ENCODE measurements at places on chromosomes 6 and 20.

DNA sequence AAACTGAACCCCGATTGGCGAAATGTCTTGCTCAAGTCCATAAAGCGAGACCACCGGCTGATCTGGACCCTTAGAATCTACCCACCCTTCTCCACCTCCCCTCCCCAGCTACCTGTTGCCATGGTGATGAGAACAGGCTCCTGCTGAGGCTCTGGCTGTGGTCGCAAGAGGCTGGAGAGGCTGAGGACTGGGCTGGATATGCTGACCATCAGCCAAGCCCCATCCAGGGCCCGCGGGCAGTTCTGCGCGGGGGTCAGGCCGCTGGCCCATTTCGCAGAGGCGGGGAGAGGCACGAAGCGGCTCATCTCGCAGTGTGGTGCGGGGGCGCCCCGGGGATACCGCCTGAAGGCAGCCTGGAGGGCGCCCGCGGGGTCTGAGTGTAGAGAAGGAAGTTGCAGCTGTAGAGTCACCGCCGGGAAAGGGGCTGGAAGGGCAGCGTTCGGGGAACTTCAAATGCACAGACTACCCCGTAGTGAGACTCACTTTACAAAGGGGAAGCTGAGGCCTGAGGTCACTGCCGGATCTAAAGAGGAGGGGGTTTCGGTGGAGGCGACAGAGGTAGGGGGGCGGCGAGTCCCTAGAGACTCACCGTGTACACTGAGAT, 671 bp downstream of the TAPBP start:
- no peak for DNase-seq

- DNase-seq, result no peak
These were observed 94.2 kb downstream of the MYLK4 start for GRCh38 chr6:2656460-2657079.

GRCh38 chr20:625360-625932, 15.3 kb upstream of the TCF15 start:
- no peak for DNase-seq

DNA sequence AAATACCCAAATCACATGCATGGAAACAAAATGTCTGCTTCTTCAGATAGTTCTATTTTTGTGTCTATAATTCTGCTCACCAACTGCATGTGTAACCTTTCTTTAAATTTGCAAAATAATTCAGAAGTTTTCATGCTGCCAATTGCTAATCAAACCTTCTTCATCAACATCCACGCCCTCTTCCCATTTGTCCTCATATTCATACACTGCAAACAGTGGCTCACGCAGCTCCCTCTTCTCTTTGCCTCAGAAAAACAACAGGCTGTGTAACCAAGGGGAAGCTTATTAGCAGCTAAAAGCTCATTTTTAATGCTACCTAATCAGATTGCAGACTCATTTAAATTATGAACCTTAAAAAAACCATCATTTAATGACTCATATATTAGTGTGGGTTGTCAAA, 555.0 kb upstream of the EPHA7 start:
- no peak for DNase-seq

DNA sequence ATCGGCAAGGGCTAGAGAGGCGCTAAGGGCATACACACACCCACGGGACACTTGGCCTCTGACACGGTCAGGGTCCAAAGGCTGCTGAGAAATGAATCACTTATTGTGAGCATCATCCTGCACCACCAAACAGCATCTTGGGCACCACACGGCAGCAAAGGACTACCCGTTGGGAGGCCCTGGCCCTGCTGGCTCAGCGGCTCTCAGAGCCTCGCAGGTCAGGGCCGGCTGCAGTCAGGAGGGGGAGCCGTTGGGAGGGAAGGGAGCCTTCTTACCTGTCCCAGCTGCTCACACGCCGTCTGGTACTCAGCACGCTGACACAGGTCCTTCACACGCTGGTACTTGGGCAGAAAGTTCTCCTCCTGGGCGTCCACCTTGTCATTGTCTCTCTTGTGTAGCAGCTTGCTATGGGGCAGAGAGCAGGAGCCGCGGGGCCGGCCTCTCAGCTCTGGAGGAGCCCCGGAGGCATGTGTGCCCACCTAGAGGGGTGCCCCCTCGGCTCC, 109.0 kb downstream of the SULF2 start:
- no peak for DNase-seq

DNA sequence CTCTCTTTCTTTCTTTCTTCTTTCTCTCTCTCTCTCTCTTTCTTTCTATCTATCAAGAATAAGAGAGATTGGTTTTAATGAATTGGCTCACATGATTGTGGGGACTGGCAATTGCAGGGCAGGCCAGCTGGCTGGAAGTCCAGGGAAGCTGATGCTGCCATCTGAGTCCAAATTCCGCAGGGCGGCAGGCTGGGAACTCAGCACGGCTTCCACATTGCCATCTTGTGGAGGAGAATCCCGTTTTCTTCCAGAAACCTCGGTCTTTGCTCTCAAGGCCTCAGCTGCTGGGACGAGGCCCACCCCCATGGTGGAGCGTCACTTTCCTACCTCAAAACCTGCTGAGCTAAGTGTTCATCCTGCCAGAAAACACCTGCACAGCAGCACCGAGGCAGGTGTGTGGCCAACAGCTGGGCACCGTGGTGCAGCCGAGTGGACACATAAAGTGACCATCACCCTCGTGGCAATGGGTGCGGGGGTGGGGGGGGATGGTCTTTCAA, 58.8 kb upstream of the SLCO4A1 start:
- DNase-seq, result peak; percentile 44

GRCh38 chr6:511488-512137, 120.1 kb downstream of the IRF4 start:
- no peak for DNase-seq

- no peak for DNase-seq
These were observed 683 bp upstream of the ARHGAP18 start for GRCh38 chr6:129710450-129711270.

DNA sequence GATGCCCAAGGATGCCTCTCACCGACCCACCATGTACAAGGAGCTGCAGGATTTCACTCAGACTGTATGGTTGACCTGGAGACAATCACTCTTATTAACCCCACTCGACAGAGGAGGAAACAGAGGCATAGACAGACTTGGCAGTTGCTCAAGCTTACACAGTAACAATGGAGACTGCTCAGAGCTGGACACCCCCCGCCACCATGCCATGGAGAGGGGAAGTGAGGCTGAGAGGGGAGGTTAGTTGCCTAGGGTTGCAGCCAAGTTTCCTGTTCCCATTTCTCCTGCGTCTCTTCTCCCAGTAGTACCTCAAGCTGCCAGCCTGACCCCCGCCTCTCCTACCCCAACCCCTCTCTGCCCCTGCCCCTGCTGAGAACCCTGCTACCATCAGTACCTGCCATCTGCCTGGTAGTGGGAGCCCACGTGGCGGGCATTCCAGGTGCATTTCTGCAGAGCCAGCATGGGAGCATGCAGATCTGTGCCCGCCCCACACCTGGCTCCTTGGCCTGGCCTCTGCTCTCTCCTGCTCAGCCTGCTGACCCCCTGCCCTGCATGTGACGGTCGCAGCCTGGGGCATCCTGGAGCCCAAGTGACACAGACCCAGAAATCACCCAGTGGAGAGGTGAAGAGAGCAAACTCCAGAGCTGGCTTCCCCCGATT, 157.7 kb downstream of the PREX1 start:
- DNase-seq, result no peak

GRCh38 chr6:63824722-63825121, 189.1 kb downstream of the PHF3 start:
- no peak for DNase-seq

GRCh38 chr6:29723666-29724588, 693 bp downstream of the HLA-F start:
- DNase-seq, result no peak

GRCh38 chr20:62617711-62618483, 24.4 kb upstream of the SLCO4A1 start:
- DNase-seq, result no peak

- DNase-seq, result no peak
These were observed 241.6 kb upstream of the RUNX2 start for GRCh38 chr6:45086360-45087084.

Data from NCI-H1930 (cell line).